ENCODE measurements at places on chromosomes 4 and X.

- DNase-seq: no peak
Observed at GRCh38 chr4:57061395-57061794, 48.8 kb downstream of the IGFBP7 start.

DNA sequence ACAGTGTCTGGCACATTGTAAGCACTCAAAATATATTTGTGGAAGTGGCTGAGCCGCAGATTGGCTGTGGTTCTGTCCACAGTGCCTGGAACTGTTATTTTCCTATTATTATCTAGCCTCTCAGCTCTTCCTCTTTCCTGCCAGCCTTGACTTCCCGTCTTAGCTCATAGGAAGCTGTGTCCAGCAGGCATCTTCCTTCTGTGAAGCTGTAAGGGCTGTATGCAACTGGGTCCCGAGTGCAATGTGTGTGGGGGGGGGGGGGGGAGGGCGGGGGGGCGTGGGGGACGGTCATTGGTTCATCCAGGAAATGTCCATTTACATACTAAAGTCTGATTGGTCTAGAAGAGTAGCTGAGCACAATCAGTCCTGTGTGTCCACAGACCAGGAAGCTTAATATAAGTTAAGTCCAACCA, 210.7 kb downstream of the PDGFRA start:
- DNase-seq: no peak

GRCh38 chrX:142250502-142250901, 45.4 kb upstream of the MAGEC2 start:
- peak; percentile 78 for DNase-seq

- DNase-seq: no peak
Observed at GRCh38 chr4:113952452-113953029, 26.9 kb downstream of the ARSJ start.

DNA sequence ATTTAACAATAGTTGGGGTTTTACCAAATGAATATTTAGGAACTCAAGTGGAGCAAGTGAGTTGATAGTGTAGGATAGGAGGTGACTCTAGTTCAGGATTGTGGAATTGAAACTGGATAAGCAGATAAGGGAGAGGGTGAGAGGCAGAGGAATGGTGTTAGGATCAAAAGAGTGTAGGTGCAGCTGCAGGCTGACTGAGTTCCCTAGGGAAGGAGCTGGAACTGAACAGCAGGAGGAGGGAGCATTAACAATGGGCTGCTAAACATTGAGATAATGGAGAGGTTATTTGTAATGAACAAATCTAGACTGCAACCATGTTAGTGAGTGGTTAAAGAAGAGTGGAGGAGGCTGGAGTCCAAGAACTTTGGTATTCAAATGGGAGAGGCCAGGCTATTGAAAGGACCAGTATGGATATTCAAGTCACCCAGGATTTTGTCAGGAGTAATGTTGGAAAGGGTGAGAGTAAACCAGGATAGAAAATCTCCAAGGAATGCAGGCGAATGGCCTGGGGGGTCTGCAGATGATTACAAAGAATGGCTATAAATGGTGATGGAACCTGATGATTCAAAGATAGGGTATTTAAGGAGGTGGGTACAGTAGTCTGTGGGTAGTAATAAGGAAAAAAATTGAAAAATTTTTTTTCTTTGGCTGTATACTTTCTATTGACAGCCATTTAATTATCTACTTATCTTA, 497.1 kb upstream of the TENM3 start:
- no peak for DNase-seq

DNA sequence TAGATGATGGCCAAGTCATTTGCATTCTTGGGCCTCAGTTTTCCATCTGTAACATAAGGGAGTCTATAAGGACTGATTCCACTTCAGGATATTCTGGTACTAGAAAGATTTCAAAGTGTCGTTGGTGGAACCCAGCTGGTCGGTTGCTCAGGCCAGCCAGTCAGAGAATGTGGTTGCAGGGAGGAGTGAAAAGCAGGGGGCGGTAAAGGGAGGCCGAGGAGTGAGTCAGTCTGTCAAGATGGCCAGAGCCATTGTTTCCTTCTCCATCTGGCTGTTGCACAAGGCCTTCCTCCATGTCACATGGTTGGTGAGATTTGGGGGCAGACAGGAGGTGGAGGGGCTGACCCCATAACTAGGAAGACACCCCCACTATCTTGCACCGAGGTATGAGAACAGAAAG, 38.2 kb downstream of the STARD8 start:
- DNase-seq: no peak

GRCh38 chr4:112817933-112818593, 181.1 kb downstream of the LARP7 start:
- peak; percentile 27 for DNase-seq

DNA sequence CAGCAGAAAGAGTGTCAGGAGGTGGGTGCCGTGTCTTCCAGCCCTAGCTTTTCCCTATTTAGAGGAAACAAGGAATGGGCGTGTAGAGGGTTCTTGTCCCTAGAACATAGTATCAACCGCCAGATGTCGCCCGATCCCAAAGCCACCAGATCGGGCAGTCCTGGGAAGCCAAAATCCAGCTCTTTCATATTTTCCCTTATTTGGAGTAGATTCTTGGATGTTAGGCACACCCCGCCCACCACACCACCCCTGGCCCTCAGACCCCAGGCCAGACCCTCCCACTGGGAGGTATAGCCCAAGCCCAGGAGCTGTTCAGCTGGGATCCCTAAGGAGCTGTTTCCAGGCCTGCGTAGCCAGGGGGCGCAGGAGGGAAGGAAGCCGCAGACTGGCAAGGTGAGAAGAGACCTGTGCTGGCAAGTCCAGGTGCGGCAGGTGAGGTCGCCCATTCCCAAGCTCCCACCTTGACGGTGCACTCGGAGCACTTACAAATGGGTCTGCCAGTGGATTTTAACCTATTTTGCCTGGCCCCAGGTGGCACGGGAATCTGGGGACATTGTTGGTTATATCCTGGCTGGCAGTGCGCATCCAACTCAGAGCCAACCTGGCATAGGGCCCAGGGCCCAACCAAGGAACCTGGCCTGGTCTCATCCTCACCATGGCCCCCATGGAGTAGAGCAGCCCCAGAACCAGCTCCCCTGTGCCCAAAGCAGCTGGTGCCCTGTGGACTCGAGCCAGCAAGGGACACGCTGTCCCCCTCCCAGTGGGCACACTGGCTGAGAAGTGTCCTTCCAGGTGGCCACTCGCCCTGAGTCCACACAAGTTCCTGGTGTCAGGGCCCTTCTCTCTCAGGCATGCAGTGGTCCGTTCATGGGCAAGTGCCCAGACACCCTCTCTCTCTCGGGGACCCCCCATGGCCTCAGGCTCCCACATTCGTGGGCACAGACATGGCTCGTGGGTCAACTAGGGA, 811 bp downstream of the FLNA start:
- DNase-seq: no peak

DNA sequence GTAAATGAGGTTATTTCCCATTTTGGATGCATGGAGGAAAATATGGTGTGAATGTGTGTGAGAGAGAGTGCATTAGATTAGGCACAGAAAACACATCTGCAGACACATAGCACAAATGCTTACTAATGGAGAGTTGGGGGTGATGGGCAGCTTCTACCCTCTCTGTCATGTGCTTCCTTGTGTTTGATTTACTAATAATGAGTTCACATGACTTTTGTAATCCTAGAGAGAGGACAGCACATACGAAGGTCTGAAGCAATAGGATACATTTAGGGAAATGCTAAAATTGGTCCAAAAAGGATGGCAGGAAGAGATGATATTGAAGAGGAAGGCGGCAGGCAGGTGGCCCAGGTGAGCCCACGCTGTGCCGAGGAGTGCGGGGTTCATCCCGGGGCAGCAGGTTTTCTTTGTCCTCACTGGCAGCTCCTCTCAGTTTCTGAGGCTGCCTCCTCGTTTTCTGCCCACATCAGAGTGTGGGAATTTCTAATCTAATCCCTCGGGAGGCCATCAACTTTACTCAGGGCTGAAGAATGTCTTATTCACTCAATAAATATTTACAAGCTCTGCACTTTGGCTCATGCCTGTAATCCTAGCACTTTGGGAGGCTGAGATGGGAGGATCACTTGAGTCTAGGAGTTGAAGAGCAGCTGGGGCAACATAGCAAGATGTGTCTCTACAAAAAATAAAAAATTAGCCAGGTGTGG, 15.9 kb upstream of the MAP9 start:
- no peak for DNase-seq

DNA sequence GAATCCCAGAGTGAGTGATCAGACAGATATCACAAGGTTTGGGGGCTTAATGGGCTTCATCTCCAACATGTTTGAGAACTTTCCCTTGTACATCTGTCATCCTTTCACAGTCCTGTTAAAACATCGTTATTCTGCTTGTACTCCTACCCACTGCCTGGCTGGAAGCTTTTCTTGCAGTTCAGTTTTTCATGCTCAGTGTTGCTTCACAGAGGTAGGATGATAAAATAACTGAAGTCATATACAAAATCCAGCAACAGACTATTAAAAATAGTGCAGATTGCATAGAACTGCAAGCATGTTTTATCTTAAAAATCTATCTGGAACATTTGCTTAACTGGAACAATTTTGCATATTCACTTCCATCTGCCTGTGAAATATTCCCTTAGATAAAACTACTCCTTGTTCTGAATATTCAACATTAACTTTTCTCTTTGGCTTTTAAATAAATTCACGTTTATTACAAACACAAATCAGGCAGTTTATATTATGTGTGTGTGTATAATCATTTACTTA, 579.6 kb upstream of the IGFBP7 start:
- DNase-seq: no peak

DNA sequence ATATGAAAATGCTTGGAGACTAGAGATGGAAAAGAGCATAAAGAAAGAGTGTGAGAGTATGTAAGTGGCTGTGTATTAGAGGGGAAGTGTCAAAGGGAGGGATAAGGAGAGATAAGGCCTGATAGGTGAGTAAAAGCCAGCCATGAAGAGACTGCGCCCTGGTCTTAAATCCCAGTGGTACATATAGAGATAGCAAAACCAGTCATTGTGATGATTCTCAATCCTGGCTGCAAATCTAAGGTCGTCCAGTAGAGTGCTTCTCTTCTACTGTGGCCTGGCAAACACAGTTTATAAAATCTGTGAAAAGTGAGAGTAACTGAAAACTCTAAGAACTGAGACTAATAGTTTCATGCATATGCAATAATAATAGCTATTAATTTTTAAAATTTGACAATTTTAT, 86.9 kb downstream of the MAB21L2 start:
- no peak for DNase-seq

GRCh38 chr4:8725071-8725841, 132.7 kb downstream of the CPZ start:
- DNase-seq: no peak

GRCh38 chrX:17679820-17680219, 57.5 kb upstream of the SCML1 start:
- DNase-seq: no peak

- DNase-seq: no peak
Observed at GRCh38 chrX:11409957-11410356, 116.7 kb downstream of the AMELX start.

GRCh38 chrX:9775930-9776329, 10.3 kb upstream of the GPR143 start:
- no peak for DNase-seq

DNA sequence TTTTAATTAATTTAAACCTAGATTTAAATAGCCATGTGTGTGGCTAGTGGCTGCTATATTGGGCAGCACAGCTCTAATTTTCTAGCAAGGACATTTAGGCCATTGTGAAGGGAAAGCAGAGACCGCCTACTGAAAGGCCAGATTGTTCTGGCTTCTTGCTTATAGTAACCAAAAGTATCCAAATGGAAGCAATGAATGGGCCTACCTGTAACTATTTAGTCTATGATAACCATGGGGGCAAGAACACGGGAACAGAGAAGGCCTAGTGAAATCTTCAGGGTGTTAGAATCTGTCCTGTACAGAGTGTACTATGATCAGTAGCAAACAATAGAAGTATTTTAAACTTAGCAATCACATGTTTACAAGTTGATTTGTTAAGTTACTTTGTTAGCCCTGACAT, 16.5 kb upstream of the HPRT1 start:
- DNase-seq: no peak

DNA sequence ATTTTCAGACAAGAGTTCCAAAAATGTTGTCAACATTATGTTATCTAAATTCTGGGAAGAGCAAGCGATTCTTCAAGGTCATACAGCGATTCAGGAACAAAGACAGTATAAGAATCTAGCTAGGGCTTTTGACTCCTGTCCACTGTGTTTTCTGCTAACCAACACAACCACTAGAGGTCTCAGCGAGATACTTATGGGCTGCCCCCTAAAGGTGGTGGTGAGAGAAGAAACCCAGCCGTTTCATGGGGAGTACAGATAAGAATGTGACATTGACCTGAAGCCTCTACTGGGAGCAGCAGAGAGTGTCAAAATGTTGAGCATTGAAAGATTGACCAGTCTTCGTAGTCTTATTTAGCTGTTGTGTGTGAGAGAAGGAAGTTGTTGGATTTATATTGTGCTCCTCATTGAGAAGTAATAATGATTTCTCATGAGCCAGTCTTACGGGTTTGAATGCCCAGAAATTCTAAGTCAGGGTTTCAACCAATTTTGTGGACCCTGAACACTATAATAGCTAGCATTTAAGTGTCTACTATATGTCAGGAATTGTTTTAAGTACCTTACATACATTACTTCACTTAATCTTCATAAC, 168.3 kb downstream of the SPRY1 start:
- DNase-seq: no peak

DNA sequence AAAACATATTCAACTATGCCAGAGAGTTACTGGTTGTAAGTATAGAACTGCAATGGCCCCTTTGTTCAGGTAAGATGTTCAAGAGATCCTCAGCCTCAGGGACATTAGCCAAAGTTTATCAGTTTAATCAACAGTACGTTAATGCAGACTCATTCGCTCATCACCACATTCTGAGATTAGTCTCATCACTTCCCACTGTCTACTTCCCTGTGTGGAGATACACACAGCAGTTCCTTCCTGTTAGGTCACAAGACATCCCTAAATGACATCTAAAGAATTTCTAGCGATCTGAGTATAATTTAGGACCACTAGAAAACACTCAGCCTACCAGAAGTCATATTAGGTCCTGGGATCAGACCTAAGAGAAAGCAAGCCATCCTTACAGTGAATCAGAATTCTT, 10.4 kb downstream of the SLC10A7 start:
- DNase-seq: no peak

GRCh38 chr4:15926486-15926885, 12.1 kb downstream of the FGFBP1 start:
- DNase-seq: no peak

- no peak for DNase-seq
Observed at GRCh38 chr4:140755774-140756318, 339 bp downstream of the TBC1D9 start.

- no peak for DNase-seq
Observed at GRCh38 chrX:39152106-39152649, 350.9 kb downstream of the MID1IP1 start.

DNA sequence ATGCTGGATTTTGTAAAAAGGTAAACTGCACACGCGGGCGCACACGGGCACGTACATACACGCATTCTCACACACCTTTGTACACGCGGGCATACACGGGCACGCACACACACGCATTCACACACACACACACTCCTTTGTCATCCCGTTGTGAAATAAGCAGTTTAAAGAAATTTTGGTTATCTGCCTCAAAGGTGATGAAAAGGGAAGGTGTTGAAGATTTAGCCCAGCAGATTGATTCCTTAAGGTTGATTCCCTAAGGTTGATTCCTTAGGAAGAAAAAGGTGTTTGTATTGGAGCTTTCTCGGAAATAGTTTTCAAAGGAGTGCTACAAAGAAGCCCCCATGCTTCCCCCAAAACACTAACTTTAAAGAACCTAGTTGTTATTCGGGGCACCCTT, 693 bp downstream of the ATP10D start:
- no peak for DNase-seq

GRCh38 chrX:136907621-136908020, 27.1 kb upstream of the RBMX start:
- DNase-seq: no peak

- no peak for DNase-seq
Observed at GRCh38 chrX:11532291-11533078, 133.2 kb downstream of the ARHGAP6 start.

Measured in epithelial cell of prostate (primary cell).